T-helper 2 cell (primary cell): ENCODE measurements at places on chromosomes 4 and X.

DNA sequence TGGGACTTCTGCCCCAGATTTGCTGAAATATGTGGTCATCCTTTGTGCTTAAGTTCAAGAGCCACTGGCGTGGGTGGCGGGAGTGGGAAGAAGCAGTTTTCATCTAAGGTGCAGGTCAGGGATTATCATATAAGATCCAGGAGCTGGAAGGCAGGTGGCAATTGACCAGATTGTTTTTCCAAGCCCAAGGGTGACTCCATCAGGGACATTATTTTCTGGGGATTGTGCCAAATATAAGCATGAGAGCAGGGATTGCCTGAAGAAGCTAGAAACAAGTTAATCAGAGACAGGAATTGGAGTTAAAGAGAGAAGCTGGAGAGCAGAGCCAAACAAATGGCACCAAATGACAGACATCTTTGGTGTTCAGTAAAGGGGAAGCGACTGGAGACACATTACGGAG, 19.4 kb upstream of the SEL1L3 start:
- DNase-seq: no peak

GRCh38 chr4:180281724-180282123, 1961.5 kb upstream of the TENM3 start:
- no peak for DNase-seq

GRCh38 chr4:101418055-101418454, 70.7 kb upstream of the PPP3CA start:
- no peak for DNase-seq

DNA sequence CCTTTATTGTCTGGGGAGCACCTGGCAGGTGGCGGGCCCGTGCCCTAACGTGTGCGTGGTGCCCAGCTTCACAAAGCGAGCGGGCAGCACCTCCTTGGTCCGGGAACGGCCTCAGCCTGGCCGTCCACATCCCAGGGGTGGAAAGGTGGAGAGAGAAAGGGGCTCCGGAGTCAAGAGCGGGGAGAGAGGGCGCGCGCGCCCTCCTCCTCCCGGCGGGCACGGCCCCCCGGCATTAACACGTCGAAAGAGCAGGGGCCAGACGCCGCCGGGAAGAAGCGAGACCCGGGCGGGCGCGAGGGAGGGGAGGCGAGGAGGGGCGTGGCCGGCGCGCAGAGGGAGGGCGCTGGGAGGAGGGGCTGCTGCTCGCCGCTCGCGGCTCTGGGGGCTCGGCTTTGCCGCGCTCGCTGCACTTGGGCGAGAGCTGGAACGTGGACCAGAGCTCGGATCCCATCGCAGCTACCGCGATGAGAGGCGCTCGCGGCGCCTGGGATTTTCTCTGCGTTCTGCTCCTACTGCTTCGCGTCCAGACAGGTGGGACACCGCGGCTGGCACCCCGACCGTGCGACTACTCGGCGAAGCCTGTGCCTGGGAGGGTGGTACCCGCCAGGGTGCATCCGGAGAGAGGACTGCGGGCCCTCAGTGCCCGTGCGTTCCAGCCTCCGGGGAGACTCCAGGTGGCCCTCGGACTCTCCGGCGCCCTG, at the start of gene KIT:
KIT (plus strand) TSS at position 407 of the 701 bp plus-strand sequence; CDS start at position 465, 58 bp downstream.
- no peak for DNase-seq

DNA sequence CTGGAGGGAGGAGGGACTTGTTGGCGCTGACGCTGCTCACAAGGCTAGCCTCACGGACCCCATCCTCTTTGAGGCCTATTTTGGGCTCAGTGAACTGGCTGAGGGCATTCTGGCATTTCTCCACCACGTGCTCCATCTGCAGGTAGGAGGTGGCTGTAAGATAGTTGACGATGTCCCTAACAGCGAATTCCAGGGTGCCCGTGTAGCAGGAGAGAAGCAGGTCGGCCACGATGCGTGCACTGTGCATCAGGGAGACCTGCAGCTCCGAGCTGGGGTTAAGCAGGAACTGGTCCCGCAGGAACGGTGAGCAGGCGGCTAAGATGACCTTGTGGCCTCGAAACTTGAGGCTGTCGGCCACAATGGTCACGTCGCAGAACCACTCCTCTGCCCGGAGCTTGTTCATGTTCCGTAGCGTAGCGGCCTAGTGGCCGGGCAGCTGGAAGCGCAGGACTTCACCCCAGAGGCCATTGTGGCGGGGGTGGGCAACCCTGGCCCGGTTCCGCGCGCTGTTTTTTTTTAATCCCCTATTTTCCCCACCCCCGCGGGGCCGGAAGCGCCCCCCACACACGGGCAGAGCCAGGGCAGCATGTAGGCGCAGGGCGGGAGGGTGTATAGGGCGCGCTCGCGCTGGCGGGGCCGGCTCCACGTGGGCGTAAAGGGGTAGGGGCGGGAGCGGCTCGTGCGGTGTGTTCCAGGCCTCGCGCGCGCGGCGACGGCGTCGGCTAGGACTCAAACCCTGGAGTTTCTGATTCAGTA, 73.2 kb downstream of the UBE2K start:
- DNase-seq: no peak

DNA sequence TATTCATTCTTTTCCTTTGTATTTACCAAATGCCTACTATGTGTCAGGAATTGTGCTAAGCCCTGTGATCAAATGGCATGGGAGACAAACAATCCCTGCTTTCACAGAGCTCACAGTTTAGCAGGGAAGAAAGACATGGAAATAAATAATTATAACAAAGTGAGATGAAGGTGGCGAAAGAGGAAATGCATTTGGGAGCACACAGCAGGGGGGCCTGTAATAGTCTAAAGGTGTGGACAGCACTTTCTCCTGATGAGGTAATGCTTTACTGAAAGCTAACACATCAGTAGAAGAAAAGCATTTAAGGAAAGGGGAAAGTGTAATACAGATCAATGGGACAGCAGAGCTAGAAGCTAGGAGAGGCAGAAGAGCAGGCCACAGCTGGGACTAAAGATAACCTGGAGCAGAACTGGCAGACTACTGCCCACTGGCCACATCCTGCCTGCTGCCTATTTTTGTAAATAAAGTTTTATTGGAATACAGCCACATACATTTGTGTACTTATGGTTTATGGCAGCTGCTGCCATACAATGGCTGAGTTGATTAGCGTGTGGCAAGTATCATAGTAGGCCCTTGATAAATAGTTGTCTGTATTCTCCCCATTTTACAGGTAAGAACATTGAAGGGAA, 67.1 kb upstream of the TAPT1 start:
- DNase-seq: no peak

DNA sequence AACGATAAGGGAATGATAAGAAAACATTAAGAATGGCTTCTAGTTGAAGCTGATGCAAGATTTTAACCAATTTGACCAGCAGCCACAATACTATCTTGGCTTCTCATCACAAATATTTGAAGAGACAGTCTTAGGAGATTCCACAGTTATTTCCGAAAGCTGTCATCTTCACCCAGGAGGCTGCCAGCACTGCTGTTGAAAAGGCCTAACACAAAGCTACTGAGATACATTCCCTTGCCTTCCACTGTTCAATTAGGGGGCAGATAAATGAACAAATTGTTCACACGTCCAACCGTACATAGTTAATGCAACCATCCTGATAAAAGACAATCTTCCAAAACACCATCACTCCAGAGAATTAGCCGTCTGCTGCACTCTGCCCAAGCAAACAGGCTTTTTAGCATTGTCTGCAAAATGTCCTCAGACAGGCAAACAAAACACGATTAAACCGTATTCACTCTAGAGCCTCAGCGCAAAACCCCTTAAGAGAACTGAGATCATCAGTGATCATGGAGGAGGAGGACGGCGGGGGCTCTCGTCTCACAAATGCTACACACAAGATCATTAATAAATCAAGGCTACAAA, 189.8 kb upstream of the PSAPL1 start:
- no peak for DNase-seq

DNA sequence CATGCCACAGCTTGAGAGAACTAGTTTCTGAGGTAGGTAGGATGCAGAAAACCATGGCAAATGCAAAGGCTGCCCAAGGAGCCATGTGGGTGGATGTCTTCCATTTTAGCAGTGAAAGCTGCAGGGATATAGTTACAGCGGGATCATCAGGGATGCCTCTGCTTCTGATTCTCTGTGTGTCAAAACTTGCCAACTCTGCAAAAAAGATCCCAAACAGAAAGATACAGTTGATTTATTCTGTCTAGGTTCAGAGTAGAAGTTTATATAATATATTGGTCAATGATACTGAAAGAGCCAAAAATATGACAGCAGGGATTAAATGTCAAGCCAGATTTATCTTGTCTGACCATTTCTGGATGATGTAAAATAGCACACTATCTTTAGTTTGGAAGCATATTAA, 42.4 kb upstream of the SFRP2 start:
- DNase-seq: no peak

DNA sequence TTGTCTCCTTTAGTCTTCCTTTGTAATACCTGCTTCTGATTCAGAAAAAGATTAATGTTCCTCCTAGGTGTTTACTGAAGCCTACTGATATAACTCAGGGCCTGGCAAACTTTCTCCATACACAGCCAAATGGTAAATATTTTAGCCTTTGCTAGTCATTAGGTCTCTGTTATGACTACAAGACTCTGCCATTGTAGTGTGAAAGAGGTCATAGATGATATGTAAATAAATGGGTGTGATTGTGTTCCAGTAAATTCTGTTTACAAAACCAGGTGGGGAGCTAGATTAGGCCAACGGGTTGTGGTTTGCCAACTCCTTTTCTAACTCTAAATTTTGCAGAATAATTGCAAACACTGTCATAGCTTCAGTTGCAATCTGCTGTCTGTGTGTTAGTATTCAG, 568.1 kb upstream of the GNPDA2 start:
- DNase-seq: no peak

- DNase-seq: no peak
These were observed 94.6 kb downstream of the STIM2 start for GRCh38 chr4:26955241-26955640.

DNA sequence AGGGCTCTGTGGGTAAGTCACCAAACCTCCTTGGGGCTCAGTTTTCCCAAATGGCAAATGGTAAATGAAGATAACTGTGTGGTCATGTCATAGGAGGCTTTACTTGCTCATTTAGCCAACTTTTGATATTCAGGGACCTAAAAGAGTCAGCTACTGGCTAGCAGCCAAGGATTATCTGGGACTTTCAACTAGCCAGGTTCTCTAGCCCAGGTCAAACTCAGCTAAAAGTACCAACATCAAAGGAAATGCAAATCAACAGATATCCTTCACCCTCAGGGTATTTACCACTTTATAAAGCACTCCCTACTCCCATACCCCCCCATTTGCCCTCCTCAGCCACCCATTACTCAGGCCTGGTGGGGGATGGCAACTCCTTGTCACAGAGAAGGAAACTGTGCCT, 7.5 kb downstream of the AMER1 start:
- no peak for DNase-seq

- DNase-seq: no peak
These were observed 444.7 kb downstream of the IQCM start for GRCh38 chr4:149370785-149371420.

DNA sequence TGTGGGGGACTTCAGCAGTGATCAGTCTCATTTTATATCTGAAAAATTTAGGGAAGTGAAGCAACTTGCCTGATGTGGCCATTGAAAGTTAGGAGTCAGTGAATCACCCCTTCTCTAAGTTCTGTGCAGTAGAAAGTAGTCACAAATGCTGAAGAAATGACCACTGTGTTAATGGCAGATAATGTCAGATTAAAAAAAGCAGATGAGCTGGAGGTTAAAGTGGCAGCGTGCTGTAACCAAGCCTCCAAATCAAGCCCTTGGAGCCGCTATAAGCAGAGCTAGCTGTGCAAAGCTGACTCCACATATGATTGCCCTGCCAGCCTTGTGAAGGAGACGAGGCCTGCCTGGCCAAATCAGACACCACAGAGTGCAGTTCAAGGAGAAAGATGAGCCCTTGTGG, 39.2 kb upstream of the PDE5A start:
- no peak for DNase-seq

DNA sequence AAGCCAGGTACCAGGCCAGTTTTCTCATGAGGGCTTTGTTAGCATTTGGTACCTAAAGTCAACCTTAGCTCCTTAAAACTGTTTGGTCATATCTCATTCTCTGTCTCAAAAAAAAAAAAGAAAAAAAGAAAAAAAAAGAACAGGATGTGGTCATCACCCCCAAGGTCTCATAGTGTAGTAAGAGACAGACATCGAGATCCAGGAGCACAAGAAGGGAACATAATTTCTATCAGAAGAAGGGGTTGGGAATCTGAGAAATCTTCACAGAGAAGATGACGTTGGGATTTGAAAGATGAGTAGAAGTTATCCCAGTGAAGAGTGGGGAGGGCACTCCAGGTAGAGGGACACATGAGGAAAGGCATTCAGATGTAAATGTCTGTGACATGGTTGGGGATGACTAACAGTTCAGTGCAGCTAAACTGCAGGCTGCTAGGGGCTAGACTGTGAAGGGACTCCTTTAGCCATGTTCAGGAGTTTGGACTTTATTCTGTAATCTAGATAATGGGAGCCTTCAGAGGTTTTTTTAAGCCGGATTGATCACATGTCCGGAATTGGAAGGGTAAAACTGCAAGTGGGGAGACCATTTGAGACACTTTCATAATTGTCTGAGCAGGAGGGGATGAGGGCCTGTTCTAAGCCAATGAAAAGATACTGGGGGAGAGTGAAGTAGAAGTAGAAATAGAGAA, 26.9 kb upstream of the GJB1 start:
- DNase-seq: peak; percentile 66

GRCh38 chr4:116449764-116450163, 635.6 kb downstream of the TRAM1L1 start:
- no peak for DNase-seq

- peak; percentile 44 for DNase-seq
These were observed 651 bp upstream of the SAP30 start for GRCh38 chr4:173370130-173370476.

DNA sequence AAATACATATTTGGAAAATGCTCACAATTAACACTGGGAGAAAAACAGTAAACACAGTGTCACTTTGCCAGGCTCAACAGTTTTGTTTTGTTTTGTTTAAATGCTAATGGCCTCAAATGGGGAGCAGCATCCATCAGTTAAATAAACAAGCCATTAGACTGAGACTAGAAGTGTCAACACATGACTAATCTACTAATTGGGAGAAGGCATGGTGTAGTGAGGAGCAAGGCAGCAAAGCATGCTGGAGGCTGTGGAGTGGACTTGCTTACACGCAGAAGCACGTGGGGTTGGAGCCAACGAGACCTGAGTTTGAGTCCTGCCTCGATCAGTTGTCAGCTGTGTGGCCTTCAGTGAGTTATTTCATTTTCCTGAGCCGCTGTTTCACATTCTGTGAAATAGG, 29.0 kb downstream of the UTP14A start:
- no peak for DNase-seq

DNA sequence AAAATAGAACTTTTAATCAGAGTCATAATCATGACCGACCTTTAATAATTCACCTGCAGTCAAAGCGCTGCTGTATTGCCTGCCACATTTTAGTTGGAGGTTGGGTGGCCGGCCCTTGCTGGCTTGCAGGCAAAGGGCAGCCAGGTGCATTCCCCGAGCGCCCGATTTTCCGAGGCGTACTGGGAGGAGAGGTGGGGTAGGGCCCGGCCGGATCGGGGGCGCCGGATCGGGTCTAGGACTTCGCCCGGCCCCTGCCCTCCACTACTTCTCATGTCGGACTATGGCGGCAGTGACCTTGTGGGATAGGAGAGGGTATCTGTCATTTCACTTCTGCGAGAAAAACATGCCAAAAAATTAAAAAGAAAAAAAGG, 2.5 kb upstream of the RS1 start:
- DNase-seq: no peak

- DNase-seq: no peak
These were observed 19.4 kb upstream of the STPG2 start for GRCh38 chr4:98162696-98163095.
